Endothelial cell of coronary artery (primary cell): ENCODE measurements at places on chromosomes 12 and 14. TPM values are rescaled to one million over a fixed set of nuclear protein-coding genes. Genes with fewer than 3 reads are reported as not detected.

CLEC1B gene
- total RNA-seq: not detected in 2 replicates

TRIM9 gene
- under 0.01 TPM in 1 of 2 replicates, not detected in the other for total RNA-seq

MSRB3 gene
- 27.6 and 52.5 TPM in 2 replicates for total RNA-seq

FIGNL2 gene
- total RNA-seq: 0.18 and 0.19 TPM in 2 replicates

RASSF9 gene
- 0.85 and 0.99 TPM in 2 replicates for total RNA-seq

OTUB2 gene
- total RNA-seq: 0.81 and 1.0 TPM in 2 replicates

FAIM2 gene
- under 0.01 TPM in 1 of 2 replicates, not detected in the other for total RNA-seq

GLS2 gene
- under 0.01 and 0.18 TPM in 2 replicates for total RNA-seq

KERA gene
- total RNA-seq: not detected in 2 replicates

PITPNM2 gene
- 4.6 and 9.7 TPM in 2 replicates for total RNA-seq

TSPAN8 gene
- total RNA-seq: 0.94 and 0.99 TPM in 2 replicates

RNASE4 gene
- 6.6 and 6.7 TPM in 2 replicates for total RNA-seq

NAV3 gene
- 19.2 and 25.7 TPM in 2 replicates for total RNA-seq

SALL2 gene
- 0.45 and 1.5 TPM in 2 replicates for total RNA-seq

CLEC12A gene
- not detected in 2 replicates for total RNA-seq

TEX52 gene
- total RNA-seq: not detected in 2 replicates

CLEC7A gene
- 0.09 and 0.18 TPM in 2 replicates for total RNA-seq

SSTR1 gene
- total RNA-seq: 0.09 and 0.94 TPM in 2 replicates

AKAP6 gene
- 0.36 and 0.56 TPM in 2 replicates for total RNA-seq

MYH7 gene
- not detected in 2 replicates for total RNA-seq

LARP4 gene
- total RNA-seq: 28.8 and 44.0 TPM in 2 replicates

IFNG gene
- not detected in 2 replicates for total RNA-seq

SERPINA9 gene
- 0.09 TPM in 1 of 2 replicates, not detected in the other for total RNA-seq

TAS2R30 gene
- total RNA-seq: 3.0 and 7.4 TPM in 2 replicates

PCBP2 gene
- total RNA-seq: 268 and 352 TPM in 2 replicates

KRT6C gene
- not detected in 2 replicates for total RNA-seq

RNF212B gene
- not detected in 2 replicates for total RNA-seq

ZNF385A gene
- 0.45 and 1.1 TPM in 2 replicates for total RNA-seq

NOXRED1 gene
- total RNA-seq: 0.09 TPM in 2 replicates

CPSF6 gene
- total RNA-seq: 23.7 and 28.6 TPM in 2 replicates

TMEM119 gene
- under 0.01 and 0.27 TPM in 2 replicates for total RNA-seq

PLEKHD1 gene
- under 0.01 TPM in 1 of 2 replicates, not detected in the other for total RNA-seq

RIMBP2 gene
- total RNA-seq: not detected in 2 replicates

RTL1 gene
- total RNA-seq: not detected in 2 replicates

MLXIP gene
- total RNA-seq: 12.9 and 23.8 TPM in 2 replicates

CHST11 gene
- total RNA-seq: 8.7 and 10.3 TPM in 2 replicates

BCL2L14 gene
- total RNA-seq: not detected in 2 replicates

ARHGEF40 gene
- 4.2 and 12.1 TPM in 2 replicates for total RNA-seq

SDR9C7 gene
- total RNA-seq: not detected in 2 replicates

IQSEC3 gene
- total RNA-seq: not detected in 2 replicates

KRT77 gene
- total RNA-seq: not detected in 2 replicates

OR4E2 gene
- not detected in 2 replicates for total RNA-seq

PIGH gene
- total RNA-seq: 6.8 and 8.0 TPM in 2 replicates

RGS6 gene
- total RNA-seq: not detected in 2 replicates

LRRC10 gene
- total RNA-seq: not detected in 2 replicates

ADAM21 gene
- total RNA-seq: 0.18 and 0.38 TPM in 2 replicates

PLEKHG7 gene
- total RNA-seq: not detected in 2 replicates

DIO2 gene
- total RNA-seq: 2.2 and 2.7 TPM in 2 replicates
